ENCODE measurements at places on chromosomes 12 and 14.

GRCh38 chr14:75648066-75648838 is 12.4 kb downstream of the ERG28 start:
- DNase-seq = no peak

- no peak for DNase-seq
Measured at GRCh38 chr12:47547077-47547476, 158.8 kb downstream of the RPAP3 start.

DNA sequence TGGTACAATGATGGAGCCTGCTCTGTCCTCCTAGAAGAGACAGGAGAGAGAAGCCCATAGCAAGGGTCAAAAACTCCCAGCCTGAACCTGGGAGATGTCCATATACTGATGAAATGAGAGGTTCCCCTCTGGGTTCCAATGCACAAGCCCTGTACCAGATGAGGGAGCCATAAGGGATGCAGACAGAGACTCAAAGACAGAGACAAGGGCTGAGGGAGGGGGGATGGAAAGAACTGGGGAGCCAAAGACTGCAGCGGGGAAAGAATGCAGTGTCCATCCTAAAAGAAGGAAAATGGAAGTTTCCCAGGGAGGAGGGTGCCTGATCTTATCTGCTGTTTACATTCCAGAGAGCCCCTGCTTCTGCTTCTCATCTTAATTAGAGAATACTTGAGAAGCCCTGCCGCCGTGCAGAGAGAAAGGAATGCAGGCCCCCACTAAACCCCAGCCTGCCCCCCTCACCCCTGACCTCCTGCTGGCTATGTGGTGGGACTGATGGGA is 27.7 kb downstream of the KRT18 start:
- no peak for DNase-seq

GRCh38 chr12:54272214-54272613 is 7.7 kb downstream of the CBX5 start:
- DNase-seq = no peak

DNA sequence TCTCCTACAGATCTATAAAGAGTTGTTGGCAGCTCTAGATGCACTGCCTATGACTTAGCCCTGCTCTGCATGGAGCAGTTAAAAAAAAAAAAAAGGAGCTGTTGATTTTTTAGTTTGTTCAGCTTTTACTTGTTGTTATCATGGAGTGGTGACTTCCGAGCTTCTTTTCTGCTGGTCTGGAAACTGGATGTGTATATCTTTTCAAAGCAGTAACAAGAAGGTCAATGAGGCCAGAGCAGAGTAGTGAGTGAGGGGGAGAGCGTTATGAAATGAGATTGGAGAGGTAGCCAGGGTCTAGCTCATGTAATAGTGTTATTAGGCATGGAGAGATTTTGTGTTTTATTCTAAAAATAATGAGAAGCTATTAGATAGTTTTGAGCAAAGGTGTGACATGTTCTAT is 13.2 kb upstream of the TUBA1B start:
- no peak for DNase-seq

DNA sequence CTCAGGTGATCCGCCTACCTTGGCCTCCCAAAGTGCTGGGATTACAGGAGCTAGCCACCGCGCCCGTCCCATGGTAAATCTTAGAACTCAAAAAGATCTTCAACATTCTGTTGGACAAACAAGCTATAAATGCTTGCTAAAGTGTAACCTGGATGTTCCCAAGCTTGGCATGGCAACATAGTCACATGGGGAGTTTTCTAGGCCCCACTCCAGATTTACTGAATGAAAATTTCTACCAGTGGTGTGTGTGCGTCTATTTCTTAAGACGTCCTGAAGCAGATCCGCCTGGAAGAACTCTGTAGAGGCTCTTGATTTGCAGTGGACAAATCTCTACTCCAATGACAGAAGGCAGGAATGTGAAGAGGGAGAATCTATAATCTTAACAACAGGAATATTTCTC is 59.9 kb downstream of the ZFYVE21 start:
- DNase-seq = no peak

GRCh38 chr12:55684761-55685370 is 22.8 kb downstream of the ITGA7 start:
- DNase-seq = no peak

DNA sequence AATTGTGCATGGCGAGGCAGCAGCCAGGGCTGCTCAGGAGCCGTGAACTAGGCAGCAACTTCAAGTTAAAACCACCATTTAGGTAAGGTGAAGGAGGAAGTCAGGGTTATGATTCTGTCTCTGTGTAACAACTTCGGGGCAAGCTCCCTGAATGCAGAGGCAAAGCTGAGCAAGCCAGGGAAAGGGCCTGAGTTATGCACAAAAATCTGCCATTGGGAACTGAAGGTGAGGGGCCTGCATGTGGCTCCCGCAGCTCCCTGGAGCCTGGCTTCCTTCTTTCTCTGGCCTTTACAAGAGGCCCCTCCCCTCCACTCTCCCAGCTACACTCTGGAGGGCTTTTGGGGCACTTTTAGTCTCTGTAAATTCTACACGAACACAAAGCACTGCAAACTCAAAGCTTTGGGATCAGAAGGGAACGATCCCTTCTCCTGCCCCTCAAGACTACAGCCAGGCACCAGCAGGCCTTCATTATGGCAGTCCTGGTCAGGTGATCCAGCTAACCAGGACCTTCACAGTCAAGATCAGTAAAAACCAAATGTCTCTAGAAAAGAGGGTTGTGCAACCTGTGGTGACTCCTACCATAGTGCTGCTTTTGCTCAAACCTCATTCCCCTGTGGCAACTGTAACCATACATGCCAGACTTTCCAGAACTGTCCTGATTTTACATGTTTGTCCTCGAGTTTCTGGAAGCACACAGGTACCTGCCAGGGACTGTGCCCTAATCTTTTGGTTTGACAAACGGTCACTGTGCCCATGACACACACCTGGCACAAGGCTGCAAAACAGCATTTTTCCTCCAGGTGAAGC is 67.2 kb upstream of the PTGR2 start:
- DNase-seq = no peak

GRCh38 chr12:123828854-123829547 is 66.9 kb downstream of the DNAH10 start:
- DNase-seq = no peak

GRCh38 chr12:52231305-52232202 is 1.5 kb upstream of the KRT7 start:
- no peak for DNase-seq

DNA sequence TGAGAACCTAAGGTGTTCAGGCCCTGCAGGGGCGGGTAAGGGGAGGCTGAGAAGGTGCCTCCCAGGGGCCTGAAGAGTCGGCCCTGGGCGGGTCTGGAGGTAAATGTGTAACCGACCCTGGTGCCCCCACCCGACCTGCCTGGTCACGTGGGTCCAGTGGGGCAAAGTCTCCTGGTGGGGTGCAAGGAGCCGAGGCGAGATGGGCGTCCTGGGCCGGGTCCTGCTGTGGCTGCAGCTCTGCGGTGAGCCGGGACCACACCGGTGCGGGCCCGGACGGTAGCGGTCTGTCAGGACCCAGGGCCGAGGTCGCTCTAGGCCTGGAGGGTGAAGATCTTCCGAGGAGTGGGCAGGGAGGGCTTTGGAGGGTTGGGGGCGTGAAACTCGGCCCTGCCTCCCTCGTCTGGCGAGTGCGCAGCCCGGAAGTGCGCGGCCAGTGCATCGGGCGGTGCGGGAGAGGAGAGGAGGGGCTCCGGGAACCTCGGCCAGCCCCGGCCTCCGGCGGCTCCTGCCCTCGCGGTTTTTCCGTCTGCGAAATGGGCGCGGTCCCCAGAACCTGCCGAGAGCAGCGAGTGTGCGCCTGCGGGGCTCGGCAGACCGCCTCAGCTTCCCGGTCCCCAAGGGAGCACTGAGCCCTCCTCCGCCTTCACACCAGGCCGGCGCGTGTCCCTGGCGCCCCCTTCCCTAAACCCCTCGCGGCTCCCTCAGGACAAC is at the start of gene AMN:
AMN (plus strand) TSS at position 174 of the 711 bp plus-strand sequence; CDS start at position 200, 26 bp downstream.
- peak; percentile 34 for DNase-seq

Data from hindlimb muscle (tissue), 1 donor.